Calu3 (cell line): ENCODE measurements at places on chromosomes 3 and 15.

GRCh38 chr3:143215059-143215458 lies 95.5 kb downstream of the CHST2 start:
- DNase-seq, result no peak

GRCh38 chr15:58110999-58111717 lies 27.0 kb upstream of the AQP9 start:
- DNase-seq, result no peak

- DNase-seq, result no peak
These were observed 291.0 kb downstream of the PLOD2 start for GRCh38 chr3:145869958-145870357.

DNA sequence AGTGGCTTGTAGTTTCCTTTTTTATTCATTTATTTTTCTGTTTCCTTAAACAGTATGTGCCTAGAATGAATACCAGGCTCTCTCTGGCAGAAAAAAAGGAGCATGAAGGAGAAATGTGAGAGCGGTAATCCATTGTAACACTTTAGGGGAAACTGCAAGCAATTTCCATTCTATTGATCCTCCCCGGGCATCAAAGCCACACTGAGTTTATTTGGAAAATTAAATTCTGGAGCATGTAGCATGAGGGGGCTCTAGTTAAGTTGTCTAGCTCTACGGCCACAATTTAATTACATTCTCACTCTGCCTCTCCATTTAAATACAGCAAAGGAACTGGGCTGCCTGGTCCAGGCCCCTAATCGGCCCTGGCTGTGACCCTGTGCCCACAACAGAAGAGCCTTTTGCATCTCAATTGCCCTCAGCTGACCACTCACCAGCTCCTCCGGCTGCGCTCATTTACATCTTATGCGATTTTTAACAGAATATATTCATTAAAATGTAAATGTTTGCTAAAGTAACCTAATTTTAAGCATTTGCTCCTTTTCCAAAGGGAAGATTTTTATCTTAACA lies 72.9 kb downstream of the MEGF11 start:
- DNase-seq, result no peak

GRCh38 chr15:94306700-94307650 lies 75.6 kb downstream of the MCTP2 start:
- DNase-seq, result no peak

GRCh38 chr3:37544105-37544504 lies 317.6 kb upstream of the CTDSPL start:
- DNase-seq, result no peak

DNA sequence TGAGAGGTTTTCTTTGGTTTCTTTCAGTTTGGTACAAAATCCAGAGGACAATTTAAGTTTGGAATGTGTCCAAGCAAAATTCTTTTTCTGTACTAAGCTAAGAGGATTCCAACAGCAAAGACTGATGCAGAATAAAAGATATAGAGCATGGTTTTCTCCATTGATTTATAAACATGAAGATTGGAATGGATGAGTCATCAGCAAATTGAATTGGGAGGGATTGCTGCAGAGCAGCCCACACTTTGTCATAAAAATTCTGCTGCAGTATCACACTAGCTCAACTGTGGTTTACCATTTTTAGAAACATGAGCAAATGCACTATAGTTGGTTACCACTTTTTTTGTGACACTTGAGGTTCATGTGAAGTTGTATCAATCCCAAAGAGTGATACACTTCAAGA lies 16.1 kb upstream of the LARP6 start:
- DNase-seq, result no peak

DNA sequence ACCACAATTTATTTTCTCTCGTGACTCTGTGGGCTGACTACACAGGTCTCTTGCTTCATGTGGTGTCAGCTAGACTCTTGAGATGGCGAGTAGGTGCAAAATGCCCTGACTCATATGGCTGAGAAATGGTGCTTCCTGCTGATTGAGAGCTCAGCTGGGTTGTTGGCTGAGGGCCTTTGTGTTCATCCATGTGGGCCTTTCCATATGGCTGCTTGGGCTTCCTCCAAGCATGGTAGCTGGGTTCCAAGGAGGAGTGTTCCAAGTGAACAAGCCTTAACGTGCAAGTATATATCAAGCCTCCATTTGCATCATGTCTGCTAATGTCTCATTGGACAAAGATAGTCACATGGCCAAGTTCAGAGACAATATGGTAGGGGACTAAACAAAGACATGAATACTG lies 164.0 kb downstream of the PDCD6IP start:
- DNase-seq, result no peak
